GM10248 (cell line): ENCODE measurements at places on chromosomes 13 and 19.

- no peak for DNase-seq
These were observed 14.2 kb downstream of the RAB8A start for GRCh38 chr19:16125737-16126495.

- DNase-seq: no peak
These were observed 8.4 kb upstream of the LRG1 start for GRCh38 chr19:4548238-4548584.

- DNase-seq: no peak
These were observed 21.9 kb downstream of the MIR17HG start for GRCh38 chr13:91369441-91369831.

DNA sequence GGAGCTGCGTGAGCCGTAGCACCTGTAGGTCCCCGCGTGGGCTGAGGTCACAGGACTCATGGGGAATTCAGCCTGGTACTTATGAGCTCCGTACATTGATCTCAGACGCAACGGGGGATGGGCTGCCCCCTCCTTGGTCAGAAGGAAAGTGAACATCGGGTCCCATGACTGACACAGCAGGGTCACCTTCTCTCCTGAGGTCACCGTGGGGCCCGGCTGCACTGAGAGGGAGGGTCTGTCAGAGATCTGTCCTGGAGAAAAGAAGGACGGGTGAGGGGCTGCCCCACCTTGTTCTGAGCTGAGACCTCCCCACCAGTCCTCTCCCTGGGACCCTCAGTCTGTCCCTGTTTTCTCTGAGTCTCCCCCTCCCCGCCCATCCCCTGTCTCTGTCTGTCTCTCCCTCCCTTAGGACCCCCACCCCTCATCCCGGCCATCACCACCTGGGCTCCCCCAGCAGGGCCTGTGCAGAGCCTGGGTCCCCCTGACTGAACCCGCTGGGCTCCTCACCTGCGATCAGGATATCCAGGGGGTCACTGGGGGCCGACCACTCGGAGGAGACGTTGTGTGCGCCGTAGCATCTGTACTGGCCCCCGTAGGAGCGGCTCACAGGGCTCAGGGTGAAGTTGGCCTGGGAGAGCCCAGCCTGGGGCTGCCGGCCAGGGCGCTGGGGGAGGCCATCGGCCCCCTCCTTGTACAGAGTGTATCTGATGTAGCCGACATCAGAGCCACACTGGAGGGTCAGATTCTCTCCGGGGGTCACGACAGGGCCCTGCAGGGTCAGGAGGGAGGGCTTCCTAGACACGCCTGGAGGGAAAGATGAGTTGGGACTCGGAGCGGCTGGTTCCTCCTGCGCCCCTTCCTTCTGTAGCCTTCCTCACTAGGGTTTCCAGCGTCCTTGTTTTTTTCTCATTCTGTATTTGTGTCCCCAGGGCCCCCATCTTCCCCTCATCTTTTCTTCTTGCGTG, 1.8 kb downstream of the LILRA4 start:
- DNase-seq: peak; percentile 17

DNA sequence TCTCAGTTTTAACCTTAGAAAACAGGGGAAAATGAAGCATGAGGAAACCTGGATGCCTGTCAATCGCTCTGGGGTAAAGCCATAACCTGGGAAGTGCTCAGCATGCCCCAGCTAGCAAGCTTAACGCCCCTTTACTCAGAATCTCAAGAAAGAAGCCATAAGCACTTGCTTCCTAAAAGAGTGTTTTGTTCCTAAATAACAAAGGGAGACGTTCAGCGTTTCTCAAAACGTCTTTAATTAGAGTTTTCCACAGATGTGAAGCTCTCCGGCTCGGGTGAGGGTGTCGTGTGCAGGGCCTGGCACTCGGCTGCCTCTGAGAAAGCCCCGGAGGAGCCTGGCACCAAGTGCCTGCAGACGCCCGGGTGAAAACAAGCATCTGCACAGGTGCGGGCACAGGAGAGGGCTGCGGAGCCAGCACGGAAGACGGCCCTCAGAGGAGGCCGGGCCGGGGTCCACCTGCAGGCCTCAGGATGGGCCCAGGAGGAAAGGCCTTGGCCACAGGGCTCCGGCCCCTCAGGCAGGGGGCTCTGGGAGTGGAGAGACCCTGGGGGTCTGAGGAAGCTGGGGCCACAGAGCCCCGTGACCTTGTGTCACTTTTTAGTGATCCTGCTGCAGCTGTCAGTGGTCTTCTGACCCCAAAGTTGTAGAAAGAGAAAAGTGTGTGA, 6.2 kb downstream of the GAS6 start:
- DNase-seq: no peak

GRCh38 chr19:47419030-47419783, at the start of gene MEIS3:
Gene MEIS3, minus strand, starts transcription at chr19:47419527. Its CDS starts 446 bp downstream, at chr19:47419081.
- no peak for DNase-seq

- DNase-seq: peak; percentile 66
These were observed 100.6 kb upstream of the FRY start for GRCh38 chr13:31930901-31931522.
